ENCODE measurements at places on chromosomes 6 and 20.
A peak's percentile ranks its signal among the peaks of the same experiment; 100 is the strongest.

DNA sequence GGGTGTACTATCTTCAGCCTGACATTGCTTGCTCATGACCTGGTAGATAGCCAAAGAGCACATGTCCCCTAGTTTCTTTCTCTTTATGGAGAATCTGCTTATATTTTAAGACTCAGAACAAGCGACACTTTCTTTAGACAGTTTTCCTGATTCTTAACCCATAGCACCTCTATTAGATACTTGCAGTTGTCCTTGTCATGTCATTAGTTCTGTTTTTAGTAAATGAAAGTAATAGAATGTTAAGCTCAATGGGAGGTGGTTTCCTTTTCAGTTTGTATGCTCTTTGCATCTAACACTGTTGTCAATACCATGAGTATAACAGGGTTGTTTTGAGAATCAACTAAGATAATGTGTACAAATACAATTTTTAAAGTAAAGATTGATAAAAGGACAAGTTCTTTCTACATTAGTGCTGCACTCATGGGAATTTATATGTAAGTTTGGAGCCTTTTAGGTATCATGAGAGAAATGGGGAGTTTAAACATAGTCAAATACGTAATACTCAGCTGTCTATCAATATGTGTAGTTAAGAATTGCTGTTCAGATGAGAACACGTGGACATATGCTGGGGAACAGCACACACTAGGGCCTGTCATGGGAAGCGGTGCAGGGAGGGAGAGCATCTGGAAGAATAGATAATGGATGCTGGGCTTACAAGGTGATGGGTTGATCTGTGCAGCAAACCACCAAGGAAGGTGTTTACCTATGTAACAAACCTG is 124.3 kb downstream of the GRM1 start:
- no peak for DNase-seq

- DNase-seq = no peak
Observed at GRCh38 chr6:137039010-137039409, 5.8 kb downstream of the IL20RA start.

GRCh38 chr20:53195876-53196610 is 223.9 kb downstream of the TSHZ2 start:
- DNase-seq = no peak

GRCh38 chr20:13910492-13910891 is 79.9 kb downstream of the SEL1L2 start:
- DNase-seq = no peak

DNA sequence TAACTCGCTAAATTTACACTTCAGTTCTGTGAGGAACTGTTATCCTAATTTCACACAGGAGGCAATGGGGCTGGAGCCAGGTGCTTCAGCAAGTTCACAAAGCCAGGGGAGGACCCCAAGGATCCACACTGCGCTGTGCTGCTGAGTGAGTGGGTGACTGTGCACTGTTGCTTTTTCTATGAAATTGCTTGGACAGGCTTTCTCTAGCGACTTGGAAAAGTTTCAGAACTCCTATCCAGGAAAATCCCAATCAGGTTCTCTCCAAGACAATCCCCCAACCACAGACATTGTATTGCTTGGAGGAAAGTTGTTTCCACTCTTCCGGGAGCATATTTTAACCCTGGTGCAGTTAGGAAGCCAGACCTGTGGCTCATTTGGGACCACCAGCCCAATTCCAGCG is 175.9 kb upstream of the CST7 start:
- DNase-seq = no peak

DNA sequence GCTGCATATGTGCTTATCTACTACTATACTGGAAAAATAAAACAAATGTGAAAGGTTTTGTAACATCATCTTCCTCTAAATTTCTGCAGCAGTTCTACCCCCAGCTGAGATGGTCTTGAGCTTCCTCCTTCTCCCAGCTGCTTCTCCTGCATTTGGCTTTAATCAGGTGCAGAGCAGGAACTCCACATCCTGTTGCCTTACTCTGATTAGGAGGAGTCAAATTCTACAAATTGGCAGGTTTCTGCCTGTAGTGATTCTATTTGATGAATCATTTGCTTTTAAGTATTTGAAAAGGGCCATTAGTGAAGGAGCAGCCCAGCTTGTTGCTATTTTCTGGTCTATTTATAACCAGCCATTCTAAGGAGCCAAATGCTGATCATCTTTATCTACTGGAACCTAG is 224.5 kb downstream of the GMDS start:
- no peak for DNase-seq

- DNase-seq = no peak
Observed at GRCh38 chr20:10837901-10838300, 164.1 kb upstream of the JAG1 start.

DNA sequence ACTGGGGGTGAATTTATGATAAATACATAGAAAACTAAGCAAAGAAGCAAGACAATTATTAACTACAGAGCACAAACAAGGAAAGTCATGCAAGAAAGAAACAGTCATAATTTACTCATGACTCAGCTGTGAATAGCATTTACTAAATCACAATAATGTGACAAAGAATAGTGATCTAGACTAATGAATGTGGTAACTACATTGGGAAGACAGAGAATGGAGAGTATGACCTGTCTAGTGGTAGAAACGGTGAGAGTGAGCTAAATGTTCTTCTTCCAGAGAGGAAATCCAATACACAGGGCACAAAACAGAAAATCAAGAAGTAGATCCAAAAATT is 153.5 kb upstream of the DST start:
- DNase-seq = no peak

GRCh38 chr6:43733471-43734293 is 36.3 kb upstream of the VEGFA start:
- peak; percentile 25 for DNase-seq

Measured in hematopoietic multipotent progenitor cell treated with erythropoietin and hydrocortisone succinate and interleukin-3 and kit ligand, for 8 days (in vitro differentiated cells).